Hematopoietic multipotent progenitor cell treated with erythropoietin and hydrocortisone succinate and interleukin-3 and kit ligand, for 8 days (in vitro differentiated cells): ENCODE measurements at places on chromosomes 2 and 18.

DNA sequence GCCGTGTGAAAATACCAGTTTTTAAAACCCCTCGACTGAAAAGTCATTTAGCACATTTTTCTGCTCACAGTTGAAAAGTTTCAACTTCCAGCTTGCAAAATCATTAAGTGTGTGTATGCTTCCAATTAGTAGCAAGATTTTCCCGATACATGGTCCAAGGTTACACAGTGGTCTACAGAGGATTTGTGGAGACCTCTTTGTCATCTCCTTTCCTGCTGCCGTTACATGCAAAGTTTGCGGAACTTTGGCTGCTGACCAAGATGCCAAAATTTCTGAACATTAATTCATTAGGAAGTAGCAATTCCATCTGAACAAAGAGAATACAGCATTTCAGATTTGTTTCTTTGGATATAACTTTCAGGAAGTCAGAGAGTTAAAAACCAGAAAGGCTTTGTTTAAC lies 474.6 kb downstream of the PLCL1 start:
- no peak for DNase-seq

DNA sequence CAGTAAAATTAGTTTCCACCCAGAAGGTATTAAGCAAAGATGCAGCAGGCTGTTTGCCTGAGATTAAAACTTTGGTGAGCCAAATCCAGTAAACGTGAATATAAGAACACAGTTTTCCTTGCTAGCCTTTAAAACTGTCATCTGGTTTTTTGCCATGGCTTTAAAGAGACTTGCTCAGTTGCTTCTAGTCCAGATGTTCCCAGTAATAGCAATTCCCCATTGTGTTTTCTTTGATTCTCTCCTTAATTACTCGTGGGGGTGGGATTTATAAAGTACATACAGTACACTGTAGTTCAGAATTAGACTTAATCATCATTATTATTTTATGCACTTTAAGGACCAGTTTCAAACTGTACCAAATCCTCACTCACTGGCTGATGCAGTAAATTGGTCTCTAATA lies 303.5 kb upstream of the ZNF804A start:
- DNase-seq: no peak

GRCh38 chr2:62071126-62071598 lies 124.8 kb upstream of the B3GNT2 start:
- DNase-seq: no peak

DNA sequence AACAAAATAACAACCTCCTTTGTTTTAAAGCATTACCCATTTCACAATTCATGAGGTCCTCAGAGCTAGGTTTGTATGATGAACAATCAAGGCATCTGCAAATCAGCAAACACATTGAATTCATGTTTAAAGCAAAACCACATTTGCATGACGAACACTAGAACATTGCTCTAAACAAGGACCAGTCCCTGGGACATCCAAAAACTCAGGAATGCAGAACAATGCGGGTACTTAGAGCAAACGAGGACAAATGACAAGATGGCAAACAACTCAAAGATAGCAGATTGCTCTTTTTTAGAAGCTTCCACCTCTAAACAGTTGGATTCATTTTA lies 45.7 kb upstream of the RALBP1 start:
- DNase-seq: no peak

DNA sequence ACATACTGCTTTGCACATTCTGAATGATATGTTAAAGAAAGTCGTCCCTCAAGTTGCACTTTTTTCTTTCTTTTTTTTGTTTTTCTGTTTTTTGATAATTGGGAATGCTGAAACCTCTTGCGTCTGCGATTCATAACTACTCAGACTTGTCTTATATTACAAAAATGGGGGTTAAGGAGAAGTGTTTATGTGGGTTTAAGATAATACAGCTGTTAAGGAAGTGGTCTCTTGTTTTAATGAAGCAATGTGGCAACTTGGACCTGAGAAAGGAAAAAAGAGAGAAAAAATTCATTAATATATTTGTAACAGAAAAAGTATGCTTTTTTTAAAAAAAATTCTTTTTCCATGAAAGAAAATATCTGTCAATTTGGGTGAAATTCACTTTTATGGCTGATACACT lies 268.5 kb upstream of the CCDC68 start:
- no peak for DNase-seq
